ENCODE measurements at places on chromosomes 11 and 22.

DNA sequence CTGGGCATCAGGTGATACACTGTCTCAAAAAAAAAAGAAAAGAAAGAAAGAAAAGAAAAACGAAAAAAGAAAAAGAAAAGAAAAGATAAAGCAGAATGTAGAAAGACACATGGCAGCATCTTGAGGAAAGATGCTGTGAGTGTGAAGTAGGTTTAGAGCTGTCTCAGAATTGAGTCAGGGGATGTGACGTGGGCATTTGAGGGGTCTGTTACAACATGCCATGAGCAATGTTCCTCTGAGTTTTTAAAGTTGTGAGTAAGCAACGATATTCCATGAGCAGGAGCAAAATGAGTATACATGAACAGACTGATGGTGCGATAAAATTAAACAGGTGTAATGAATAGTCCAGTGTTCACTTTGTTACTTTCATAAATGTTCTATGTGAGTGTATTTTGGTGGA is 11.3 kb upstream of the QSER1 start:
- DNase-seq: no peak

DNA sequence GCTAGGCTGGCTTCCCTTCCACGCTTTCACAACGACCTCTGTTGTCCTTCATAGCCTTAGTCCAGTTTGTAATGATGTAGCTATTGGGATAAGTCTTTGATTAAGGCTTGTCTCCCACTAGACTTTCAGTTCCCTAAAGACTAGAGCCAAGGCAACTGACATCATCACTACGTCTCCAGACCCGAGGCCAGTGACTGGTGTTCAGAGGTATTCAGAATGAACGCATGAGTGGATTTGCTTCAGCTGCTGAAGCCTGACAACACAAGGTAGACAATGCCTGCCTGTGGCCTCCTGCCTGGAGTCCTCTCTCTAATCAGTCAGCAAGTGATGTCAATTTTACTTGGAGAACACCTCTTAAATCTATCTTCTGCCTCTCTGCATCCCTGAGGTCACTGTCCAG is 13.6 kb downstream of the EFCAB6 start:
- DNase-seq: no peak

- DNase-seq: no peak
These were observed 18.4 kb upstream of the SEC14L4 start for GRCh38 chr22:30523646-30524489.

- no peak for DNase-seq
These were observed 16.0 kb downstream of the PRR5L start for GRCh38 chr11:36311926-36312595.

DNA sequence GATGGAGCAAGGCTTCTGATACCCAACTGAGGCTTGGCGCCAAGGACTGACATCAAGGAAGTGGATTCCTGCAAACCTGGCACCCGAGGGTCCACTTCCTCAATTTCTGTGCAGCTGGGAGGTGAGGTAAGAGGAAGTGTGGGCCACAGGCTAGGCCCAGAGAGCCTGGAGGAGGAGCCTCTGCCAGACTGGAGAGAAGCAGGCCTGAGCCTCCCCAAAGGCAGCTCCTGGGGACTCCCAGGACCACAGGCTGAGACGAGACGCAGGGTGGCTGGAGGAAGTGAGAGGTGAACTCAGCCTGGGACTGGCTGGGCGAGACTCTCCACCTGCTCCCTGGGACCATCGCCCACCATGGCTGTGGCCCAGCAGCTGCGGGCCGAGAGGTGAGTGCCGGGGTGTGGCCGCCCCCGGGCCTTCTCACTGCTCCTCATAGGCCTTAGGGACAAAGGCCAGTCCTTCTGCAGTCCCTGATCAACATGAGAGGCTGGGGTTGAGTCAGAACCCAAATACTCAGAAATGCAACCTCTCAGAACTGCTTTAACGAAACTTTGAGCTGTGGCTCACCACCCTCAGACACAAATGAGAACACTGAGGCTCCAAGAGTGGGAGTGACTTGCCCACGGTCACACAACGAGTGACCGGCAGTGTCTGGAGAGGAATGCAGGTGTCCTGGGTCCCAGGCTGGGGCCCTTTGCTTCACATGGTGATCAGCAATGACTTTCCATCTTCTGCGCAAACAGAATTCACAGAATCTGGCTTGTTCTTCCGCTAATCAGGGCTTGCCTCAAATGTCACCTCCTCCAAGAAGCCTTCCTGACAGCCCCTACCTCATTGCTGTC is at the start of gene NCF4:
TSS of gene NCF4 (plus strand) at position 186 of the 839 bp plus-strand sequence. CDS start at position 352, 166 bp downstream.
- peak; percentile 76 for DNase-seq

DNA sequence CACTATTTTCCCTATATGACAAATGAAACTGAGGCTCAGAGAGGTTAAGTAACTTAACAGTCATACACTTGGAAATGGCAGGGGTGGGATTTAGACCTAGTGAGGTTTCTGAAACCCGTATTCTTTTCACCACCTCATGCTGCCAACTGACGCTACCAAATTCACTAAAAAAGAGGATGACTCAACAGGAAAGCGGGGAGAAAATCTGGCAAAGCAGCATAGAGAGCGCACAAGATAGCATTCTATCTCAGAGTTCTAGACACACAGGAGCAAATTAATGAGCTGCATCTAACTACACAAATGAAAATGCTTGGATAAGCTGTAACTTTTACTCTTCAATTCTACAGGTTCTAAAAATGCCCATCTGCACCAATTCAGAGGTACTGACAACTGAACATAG is 136.4 kb downstream of the RBFOX2 start:
- no peak for DNase-seq

DNA sequence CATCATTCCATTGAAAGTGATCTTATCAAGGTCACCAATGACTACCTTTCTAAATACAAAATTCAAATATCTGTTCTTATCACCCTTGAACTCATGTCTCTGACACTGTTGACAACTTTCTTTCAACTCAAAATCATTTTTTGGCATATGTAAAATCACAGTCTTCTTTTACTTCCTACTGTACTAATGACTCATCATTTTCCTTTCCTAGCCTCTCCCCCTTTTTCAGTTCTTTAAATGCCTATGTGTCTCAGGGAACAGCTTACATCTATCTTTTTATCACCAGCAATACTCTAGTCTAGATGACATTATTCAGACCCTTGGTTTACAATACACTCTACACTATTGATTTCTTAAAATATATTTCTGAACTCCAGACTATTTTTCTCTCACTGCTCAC is 2220.7 kb upstream of the RAG2 start:
- DNase-seq: no peak

GRCh38 chr11:67277231-67277961 is 11.1 kb downstream of the GRK2 start:
- peak; percentile 95 for DNase-seq

GRCh38 chr11:2998073-2998850 is 6.1 kb upstream of the NAP1L4 start:
- DNase-seq: no peak

GRCh38 chr22:19478045-19478900 is 720 bp downstream of the UFD1 start:
- peak; percentile 68 for DNase-seq

GRCh38 chr11:67404515-67405195 is 772 bp downstream of the TBC1D10C start:
- peak; percentile 83 for DNase-seq

- no peak for DNase-seq
These were observed 121.1 kb downstream of the KIRREL3 start for GRCh38 chr11:126879516-126879915.

DNA sequence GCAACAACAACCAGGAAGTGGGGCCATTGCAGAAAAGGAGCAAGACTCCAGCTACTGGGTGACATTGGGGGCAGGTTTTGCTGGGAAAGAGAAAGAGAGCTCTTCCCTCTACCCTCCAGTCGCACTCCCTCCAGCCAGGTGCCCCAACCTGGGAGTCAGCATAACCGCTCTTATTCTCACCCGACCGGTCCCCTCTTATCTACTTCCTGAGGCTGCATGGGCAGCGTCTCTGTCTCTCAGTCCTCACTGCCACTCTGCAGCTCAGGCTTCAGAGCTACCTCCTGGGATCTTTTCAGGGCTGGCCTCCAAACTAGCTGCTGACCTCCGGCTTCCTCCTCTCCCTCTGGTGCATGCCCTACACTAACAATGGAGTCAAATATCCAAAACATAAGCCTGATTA is 5.1 kb downstream of the ZNF70 start:
- DNase-seq: no peak

DNA sequence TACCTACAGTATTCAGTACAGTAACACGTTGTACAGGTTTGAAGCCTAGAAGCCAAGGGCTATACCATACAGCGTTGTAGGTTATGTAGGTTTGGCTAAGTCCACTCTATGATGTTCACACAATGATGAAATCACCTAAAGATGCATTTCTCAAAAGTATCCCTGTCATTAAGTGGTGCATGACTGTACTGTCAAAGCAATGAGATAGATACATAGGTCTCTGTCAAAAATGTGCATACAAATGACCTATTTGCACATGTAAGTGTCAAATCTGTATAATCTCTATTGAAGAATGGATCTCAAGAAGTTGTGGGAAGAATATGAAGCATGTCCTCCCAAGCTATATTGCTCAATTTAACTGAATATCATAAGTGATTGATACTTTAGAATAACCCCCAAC is 11.9 kb upstream of the DDI1 start:
- no peak for DNase-seq

GRCh38 chr22:28005513-28005912 is 86.5 kb upstream of the PITPNB start:
- DNase-seq: no peak

- no peak for DNase-seq
These were observed 21.5 kb downstream of the LRRC74B start for GRCh38 chr22:21067075-21067900.

- DNase-seq: no peak
These were observed 48.0 kb upstream of the AMPD3 start for GRCh38 chr11:10407055-10407454.

- no peak for DNase-seq
These were observed 49.7 kb downstream of the FDX1 start for GRCh38 chr11:110479108-110480101.

- no peak for DNase-seq
These were observed 872.2 kb downstream of the NTM start for GRCh38 chr11:132242632-132243031.

DNA sequence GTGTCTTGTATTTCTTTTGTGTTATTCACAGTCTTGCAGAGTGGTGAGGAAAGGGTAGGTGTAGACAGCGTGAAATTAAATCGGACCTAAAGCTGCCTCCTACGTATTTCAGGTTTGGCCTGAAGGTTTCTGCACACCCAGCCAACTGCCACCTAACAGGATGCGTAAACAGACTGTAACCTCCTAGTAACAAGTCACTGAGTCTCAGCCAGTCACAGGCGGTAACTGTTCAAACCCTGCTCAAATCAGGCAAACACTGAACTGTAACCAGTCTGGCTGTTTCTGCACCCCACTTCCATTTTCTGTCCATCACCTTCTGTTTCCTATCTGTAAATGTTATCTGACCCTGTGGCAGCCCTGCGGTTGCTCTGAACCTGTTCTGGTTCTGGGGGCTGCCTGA is 87.1 kb downstream of the ADAMTS15 start:
- DNase-seq: no peak

DNA sequence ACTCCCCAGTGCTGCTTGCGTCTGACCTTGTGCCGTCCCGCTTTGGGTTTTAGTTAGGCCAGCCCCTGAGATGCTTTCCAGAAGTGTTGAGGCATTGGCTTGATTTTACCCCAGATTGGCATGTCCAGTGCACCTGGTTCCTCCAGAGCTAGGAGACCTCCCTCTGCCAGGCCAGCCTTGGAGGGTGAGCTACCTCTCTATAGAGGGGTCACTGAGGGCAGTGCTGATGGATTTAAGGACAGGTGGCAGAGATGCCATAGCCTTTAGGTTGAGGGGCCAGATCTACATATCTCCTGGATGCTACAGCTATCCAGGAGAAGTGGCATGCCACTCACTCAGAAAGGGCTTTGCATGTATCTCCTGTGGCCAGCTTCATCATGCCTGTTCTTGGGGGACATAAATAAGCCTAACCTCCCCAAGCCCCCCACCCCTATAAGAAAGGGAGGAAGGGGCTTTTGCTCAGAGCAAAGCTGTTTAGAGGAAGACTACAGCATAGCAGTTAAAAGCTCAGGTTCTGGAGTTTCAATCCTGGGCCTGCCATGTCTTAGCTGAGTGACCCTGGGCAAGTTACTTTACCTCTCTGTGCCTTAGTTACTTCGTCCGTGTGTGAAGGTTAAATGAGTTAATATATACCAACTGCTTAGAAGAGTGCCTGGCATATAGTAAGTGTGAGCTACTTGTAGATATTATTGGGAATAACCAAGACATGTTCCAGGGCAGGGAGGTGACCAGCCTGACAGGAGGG is 6.4 kb downstream of the UBE2L3 start:
- no peak for DNase-seq

DNA sequence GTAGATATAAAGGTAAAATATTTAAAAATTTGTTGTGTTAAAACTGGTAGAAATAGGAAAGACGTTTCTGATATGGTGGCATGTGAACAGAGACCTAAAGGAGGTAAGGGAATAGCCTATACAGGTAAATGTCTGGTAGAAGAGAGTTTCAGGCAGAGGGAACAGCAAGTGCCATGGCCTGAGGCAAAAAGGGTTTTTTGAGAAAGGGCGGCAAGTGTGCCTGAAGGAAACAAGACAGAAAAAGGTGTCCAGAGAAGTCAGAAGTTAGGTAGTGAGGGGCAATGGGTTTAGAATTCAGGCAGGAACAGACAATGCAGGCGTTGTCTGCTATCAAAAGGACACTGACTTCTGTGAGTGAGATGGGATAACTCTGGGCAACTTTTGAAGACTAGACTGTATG is 339.7 kb downstream of the DYNC2H1 start:
- no peak for DNase-seq

DNA sequence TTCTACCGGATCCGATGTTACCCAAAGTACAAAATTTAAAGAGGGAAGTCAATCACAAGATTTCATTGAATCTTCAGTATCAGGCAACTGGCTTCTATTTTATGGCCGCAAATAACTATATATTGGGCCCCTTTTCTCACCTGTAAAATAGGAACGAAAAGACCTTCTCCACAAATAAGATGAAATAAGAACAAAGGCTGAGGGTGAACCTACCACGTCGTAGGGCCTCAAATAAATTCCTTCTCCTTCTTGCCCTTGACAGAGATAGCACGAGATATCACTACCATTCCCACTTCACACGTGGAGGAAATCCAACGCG is 794 bp upstream of the EMSY start:
- DNase-seq: no peak

DNA sequence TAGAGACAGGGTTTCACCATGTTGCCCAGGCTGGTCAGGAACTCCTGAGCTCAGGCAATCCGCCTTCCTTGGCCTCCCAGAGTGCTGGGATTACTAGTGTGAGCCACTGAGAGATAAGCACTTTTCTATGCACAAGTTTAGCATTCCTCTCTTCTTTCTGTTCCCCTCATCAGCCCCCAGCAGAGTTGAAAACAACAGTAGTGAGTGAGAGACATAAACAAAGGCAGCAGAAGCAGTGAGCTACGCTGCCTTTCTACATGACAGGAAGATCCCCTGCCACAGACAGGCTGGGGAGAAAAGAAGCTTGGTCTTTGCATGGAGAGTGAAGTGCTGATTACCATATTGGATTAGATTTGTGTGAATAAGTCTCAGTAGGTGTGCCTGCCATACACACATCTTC is 392.0 kb upstream of the KIRREL3 start:
- no peak for DNase-seq

GRCh38 chr22:20989323-20990138 is 7.4 kb downstream of the LZTR1 start:
- DNase-seq: no peak
